ENCODE measurements at places on chromosomes 1 and 21.

GRCh38 chr21:35206141-35207125, 157.3 kb upstream of the RUNX1 start:
- no peak for DNase-seq

- DNase-seq = no peak
These were observed 191.9 kb downstream of the RRAGC start for GRCh38 chr1:38667626-38668025.

- DNase-seq = no peak
These were observed 12.1 kb downstream of the NDUFV3 start for GRCh38 chr21:42905195-42905594.

DNA sequence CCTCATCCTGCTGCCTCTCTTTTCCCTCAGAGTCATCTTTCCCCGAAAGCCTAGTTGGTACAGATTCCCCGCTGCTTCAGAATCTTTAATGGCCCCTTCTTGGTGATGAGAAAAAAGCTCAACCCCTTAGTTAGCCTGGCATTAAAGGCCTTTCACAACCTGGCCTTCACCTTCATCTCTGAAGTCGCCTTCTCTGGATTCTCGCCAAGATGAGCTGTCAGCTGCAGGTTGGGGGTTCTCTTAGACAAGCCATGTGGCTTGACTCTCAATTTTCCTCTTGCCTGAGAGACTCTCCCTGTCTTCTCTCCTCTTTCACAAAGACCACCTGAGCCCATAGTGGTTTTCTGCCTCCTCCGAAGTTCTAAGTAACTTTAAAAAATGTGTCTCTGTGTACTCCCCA, 15.5 kb upstream of the DISC1 start:
- peak; percentile 26 for DNase-seq

DNA sequence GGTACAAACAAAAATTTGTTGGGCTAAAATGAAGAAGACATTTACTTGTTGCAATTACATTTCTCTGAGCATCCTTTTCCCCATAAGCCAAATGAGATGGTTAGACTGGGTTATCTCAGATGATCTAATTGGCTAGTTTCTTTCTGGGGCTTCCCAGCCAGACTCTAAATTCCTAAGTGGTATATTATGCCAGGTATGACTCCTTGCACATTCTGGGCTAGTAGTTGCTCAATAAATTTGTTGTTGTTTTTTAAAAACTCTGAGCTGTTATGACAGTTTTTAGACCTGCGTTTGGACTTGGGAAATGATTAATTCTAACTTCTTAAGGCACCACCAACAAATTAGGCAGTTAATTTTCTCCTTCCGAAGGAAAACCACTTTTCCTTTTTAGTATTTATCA, 66.1 kb downstream of the UCK2 start:
- no peak for DNase-seq

- DNase-seq = no peak
These were observed 758 bp upstream of the SPRR5 start for GRCh38 chr1:152946248-152946647.
